Activated CD4-positive, CD25-positive, alpha-beta regulatory T cell (primary cell): ENCODE measurements at places on chromosomes 1 and 21.

DNA sequence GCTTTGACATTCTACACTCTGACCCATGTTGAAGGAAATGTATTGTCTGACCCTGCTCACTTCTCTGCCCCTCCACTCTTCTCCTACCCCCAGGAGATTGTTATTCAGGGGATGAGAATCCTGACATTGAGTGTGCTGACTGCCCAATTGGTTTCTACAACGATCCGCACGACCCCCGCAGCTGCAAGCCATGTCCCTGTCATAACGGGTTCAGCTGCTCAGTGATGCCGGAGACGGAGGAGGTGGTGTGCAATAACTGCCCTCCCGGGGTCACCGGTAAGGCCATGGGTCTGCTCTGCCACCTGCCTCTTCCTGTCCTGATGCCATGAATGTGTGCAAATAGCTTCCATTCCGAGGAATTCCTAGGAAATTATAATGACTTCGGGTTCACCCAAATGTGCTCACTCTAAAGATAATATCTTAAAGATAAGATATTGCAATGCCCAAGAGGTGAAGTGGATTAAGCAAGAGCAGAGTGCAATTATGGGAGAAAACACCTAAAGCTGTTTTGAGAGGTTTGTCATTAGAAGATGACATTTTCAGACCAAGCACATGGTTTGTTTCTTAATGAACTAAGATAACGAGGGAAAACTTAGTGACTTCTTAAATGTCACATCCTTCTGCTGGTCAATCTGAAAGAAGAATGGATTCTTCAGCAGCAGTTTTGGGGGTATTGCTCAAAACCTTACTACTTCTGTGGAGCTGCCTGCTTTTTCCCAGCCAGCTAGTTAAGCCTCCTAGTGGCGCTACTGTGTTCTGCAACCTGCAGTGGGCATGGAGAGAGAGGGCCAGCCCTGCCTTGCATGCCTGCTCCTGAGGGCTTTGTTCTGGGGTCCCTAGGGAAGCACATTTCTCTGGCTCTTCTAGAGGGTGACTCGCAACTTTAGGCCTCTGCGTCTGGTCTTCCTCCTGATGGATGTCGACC lies 41.6 kb downstream of the LAMC2 start:
- DNase-seq = no peak

GRCh38 chr1:21278208-21278859 lies 11.9 kb downstream of the ECE1 start:
- no peak for DNase-seq

DNA sequence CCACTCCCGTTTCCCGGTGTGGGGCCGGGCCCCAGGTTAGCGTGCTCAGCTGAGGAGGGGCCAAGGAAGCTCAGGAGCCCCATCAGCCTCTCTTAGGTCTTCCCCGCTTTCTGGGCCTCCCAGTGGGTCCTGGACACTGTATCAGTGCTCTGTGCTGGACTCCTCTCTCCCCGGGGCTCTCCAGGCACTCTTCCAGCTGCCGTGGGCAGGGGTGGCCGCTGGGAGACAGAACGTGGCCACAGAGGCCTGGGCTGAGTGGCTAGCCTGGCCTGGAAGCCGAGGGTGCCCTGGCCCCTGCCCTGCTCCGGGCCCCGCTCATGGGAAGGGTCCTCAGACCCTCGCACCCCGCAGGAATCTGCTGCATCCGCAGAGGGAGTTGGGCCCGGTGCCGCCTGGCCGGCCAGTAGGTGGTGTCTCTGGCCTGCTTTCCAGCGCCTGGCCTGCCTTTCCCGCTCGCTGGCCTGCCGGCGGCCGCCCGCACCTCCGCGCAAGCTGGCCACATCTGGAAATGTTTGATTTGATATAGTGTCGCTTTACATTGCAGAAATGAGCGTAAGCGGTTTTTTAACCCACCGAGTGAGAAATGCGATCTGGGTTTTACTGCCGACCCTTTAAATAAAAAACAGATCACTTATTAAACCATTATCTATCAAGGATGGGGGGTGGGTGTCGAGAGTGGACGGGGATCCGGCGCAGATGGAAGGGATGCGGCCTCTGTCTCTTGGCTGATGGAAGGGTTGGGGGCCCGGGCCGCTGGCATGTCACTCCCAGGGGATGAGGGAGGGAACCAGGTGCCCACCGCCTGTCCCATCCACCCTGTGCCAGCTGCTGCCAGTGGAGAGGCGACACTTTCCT lies 74.4 kb upstream of the TTC34 start:
- no peak for DNase-seq

GRCh38 chr1:228830954-228831481 lies 95.7 kb downstream of the RHOU start:
- DNase-seq = no peak

DNA sequence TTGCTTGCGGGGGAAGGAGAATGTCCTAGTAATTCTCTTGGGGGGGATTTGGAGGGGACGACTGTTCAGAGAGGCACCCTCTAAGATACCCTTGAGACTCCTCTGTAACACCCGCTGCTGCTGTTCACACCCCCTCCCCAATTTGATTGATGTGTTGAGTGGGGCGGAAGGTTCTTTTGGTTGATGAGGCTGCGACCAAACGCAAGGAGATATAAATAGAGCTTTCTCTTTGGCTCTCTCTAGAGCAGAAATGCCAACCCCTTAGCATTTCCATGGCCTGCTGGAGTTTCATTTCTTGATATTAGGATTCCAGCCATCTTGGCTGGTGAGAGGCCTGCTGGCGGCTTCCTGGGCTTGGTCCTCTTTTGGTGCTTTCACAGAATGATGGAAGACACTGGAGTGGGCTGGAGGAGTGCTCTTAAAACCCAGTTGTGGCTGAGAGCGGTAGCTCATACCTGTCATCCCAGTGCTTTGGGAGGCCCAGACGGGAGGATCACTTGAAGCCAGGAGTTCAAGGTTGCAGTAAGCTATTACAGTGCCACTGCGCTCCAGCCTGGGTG lies 2.0 kb downstream of the PIK3CD start:
- DNase-seq = no peak

DNA sequence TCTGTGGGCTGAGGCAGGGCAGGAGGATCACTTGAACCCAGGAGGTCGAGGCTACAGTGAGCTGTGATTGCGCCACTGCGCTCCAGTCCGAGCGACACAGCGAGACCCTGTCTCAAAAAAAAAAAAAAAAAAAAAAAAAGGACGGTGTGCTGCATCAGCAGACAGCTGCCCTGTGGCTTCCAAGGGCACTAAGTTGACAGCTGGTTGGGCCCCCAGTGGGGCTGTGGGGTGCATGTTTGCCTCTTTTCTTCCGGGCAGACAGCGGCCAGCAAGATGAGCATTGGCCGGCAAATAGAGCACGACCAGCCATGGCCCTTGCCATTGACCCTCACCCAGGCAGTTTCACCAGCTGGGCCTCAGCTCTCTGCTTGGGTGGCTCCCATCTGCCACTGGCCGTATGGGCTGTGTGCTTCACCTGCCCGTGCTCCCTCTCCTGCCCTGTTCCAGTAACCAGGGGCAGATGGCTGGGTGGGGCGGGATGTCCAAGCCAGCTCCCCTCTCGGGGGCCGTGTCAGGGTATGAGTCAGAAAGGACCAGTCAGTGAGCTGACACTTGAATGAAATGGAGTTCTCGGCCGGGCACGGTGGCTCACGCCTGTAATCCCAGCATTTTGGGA lies 12.3 kb upstream of the SLC25A34 start:
- DNase-seq = no peak

DNA sequence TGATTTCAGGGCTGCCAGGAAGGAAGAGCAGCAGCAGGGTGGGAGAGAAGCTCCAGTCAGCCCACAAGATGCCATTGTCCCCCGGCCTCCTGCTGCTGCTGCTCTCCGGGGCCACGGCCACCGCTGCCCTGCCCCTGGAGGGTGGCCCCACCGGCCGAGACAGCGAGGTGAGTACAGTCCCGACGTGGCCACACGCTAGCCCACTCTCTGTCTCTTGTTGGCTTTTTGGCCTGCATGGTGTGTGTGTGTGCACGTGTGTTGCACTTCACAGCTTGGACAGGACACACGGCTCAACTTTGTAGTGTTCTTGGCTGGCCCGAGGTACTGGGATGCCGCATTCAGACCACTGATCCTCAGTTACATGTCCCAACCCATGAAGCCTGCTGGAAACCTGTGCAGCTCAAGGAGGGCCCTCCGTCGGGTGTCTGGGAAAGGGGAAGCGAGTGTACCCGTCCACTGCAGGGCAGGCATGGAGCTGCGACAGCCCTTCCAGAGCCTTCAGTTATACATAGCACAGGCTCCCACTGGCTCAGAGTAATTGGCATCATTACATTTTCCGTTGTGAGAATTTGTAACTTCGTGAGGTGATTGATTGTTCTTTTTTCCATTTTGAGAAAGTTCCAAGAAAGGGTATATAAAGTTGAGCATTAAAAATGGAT lies 454 bp downstream of the CORT start:
- no peak for DNase-seq

DNA sequence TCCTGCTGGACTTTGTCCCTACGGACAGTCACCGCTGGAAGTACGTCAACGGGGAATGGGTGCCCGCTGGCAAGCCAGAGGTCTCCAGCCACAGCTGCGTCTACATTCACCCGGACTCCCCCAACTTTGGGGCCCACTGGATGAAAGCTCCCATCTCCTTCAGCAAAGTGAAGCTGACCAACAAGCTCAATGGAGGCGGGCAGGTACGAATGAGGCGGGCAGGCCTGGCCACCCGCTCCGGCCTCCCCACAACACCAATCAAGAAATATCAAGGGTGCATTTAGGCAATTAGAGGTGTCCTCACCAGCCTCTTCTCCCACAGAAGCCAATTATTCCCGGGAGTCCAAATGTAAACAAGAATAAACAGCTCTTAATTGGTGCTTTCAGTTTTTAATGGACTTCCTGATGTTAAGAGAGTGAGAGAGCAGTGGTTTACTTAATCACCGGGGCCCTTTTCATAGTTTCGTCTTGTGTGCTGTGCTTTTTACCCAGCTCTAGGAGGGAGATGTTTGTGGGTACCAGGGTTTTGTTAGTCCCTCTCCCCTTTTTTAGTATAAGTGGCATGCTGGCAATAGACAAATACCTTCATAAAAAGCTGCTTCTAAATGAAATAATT lies 10.7 kb downstream of the TBX19 start:
- DNase-seq = no peak

GRCh38 chr1:3312898-3313575 lies 141.4 kb upstream of the ARHGEF16 start:
- peak; percentile 7 for DNase-seq

DNA sequence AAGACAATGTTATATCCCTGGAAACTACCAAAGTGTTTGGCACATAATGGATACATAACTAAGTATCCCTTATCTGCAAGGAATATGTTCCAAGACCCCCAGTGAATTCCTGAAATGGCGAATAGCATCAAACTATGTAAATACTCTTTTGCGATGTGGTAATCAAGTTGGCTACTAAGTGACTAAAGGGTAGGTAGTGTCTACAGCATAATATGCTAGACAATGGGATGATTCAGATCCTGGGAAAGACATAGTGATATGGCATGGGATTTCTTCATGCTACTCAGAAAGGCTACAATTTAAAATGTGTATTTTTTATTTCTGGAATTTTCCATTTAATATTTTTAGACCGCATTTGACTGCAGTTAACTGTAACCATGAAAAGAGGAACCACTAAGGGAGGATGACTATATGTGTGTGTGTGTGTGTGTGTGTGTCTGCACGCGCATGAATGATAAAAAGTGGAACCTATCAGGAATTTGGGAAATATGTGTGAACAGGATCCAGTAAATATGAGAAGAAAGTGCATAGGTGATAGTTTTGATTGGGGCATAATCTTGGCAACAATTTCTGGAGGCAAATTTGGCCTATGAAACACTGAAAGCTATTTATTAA lies 1899.9 kb downstream of the NCAM2 start:
- DNase-seq = no peak

GRCh38 chr1:54861070-54861761 lies 25.8 kb downstream of the DHCR24 start:
- DNase-seq = no peak

- DNase-seq = no peak
Measured at GRCh38 chr1:116827607-116828105, 73.4 kb downstream of the CD2 start.

DNA sequence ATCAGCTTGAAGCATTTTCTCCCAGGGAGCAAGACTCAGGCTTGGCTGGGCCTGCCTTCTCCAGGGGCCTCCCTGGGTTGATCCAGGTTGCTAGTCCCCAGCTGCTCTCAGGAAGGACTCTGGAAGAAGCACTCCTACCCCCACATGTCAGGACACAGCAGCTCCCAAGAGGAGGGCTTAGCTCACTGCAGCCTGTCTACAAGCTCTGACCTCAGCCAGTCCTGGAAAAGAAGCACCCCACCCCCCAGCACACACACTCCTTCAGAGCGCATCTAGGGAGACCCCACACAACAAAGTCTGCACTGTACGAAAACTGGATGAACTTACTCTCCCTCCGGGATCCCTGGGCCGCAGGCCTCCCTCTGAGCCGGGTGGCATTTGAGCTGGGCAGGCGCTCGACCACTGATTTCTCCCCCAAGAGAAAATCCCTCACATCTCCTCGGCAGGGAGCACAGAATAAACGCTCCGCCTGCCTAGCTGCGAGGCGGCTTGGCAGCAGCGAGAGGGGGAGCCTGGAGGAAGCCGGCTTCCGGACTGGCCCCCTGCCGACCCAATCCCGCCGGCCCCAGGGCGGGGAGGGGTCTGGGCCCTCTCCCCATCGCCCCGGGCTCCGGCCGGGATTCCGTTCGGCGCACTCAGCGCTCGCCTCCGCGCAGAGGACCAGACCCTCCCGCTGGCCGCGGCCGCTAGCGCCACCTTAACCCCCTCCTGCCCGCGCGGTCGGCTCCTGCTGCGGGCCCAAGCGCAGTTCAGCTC lies at the start of gene KCNA2:
KCNA2 (minus strand) TSS at position 458 of the 756 bp plus-strand sequence. CDS start 1,576 bp downstream, outside the sequence.
- no peak for DNase-seq

DNA sequence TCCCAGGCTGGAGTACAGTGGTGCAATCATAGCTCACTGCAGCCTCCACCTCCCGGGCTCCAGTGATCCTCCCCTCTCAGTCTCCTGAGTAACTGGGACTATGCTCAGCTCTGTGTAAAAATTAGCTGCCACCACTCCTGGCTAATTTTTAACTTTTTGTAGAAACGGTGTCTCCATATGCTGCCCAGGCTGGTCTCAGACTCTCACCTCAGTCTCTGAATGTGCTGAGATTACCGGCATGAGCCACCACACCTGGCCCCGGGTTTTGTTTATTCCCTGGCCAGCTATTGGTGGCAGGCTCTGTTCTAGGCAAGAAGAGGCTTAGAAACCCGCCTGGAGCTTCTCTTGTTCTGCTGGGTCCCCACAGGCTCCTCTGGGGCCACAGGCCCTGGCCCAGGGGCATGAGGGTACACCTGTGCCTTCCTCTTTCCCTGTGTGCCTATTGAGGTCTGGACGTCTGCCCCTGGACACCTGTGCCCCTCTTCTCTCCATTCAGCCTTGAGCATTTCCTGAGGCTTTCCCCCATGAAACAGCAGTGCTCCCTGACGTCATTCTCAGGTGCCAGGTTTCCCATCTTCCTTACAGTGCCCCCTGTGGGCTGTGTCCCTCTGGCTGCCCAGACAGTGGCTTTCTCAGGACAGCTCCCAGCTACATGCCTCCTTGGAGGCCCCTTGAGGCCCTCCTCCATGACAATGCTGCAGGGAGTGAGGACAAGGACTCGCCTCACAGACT lies 57.5 kb downstream of the PCP4 start:
- DNase-seq = no peak

DNA sequence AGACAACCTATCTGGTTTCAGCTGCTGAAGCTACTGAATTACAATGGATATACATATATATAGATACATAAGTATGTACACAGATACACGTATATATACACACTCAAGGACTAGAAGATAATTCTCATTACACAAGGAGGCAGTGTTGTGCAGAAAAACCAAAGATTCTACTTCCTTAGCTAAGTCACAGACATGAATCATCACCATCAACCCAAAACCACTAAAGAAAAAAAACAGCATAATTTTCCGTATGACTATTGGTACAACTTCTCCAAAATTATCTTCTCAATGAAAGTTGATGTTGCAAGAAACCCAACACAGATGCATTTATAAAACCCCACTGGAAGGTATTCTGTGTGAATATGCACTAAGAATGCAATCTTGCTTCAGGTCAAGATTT lies 36.8 kb upstream of the RPF1 start:
- DNase-seq = no peak
